Activated CD8-positive, alpha-beta T cell treated with anti-CD3 and anti-CD28 coated beads for 36 hours (primary cell): ENCODE measurements at places on chromosomes 5 and 9. TPM values are rescaled to one million over a fixed set of nuclear protein-coding genes. Genes with fewer than 3 reads are reported as not detected.
A peak's percentile ranks its signal among the peaks of the same experiment; 100 is the strongest.

PAM gene
- total RNA-seq = 65.8 TPM

NNT gene
- 78.4 TPM for total RNA-seq

GRCh38 chr9:128034821-128035652 is 32.1 kb downstream of the NAIF1 start:
- peak; percentile 76 for DNase-seq

GRCh38 chr9:14442956-14443355 is 129.0 kb upstream of the NFIB start:
- DNase-seq = no peak

GRCh38 chr5:68261569-68262065 is 46.1 kb downstream of the PIK3R1 start:
- no peak for DNase-seq

GRCh38 chr9:76292246-76292645 is 102.0 kb downstream of the RFK start:
- no peak for DNase-seq

- no peak for DNase-seq
Observed at GRCh38 chr9:13479096-13479495, 199.6 kb upstream of the MPDZ start.

- DNase-seq = no peak
Observed at GRCh38 chr9:113945784-113946183, 69.7 kb downstream of the ZNF618 start.
